ENCODE measurements at places on chromosomes 16 and 17.

DNA sequence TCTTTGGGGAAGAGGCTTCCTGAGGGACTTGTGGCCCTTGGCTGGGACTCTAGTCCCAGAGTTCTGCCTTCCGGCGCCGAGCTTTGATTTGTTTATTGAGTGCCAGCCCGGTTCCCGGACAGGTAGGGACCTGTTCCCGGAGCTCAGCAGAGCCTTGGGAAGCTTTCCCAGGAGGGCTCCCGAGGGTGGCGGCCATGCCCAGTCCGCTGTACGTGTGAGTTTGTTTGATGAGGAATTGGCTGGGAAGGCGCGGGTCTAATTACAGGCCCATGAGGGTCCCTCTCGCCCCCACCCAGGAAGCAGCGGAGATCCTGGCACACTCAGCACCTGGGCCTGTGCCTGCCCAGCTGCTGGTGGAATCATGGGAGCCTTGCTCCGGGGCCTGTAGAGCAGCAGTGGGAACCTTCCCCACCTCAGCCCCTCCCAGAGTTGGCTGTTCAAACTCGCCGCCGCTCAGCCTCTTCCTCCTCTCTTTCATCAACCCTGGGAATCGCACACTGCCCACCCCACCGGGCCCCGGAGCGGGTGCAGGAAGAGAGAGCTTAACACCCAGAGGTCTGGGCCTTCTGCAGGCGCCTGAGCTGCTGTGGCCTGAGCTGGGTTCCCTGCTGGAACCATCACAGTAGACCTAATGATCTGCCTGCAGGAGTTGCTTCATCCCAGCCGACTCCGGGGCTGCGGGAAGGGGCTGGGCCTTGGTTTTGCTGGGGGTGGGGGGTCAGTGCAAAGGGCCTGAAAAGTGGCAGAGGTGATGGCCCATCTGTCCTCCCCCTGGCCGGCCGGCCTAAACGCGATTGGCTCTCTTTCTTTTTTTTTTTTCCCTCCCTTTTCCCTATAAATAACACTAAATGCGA is 313.7 kb downstream of the SEC14L1 start:
- no peak for DNase-seq

DNA sequence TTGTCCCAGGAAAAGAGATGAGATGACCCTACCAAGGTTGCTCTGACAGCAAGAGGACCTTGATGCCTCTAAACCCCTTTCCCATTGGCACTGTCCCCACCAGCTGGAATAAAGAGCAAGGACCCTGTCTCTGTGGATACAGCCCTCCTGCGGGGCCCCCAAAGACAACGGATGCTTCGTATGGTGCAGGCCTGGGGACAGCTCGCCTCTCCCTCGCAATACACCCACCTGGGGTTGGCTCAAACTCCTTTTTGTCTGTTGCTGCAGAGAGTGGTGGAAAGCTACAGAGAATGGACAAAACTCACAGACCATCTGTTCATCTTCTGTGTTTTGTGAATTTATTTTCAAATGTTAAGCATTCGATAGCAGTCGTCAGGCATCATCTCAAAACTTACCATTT is 27.6 kb upstream of the CACNG3 start:
- DNase-seq, result no peak

- DNase-seq, result no peak
These were observed 161.8 kb downstream of the RPTOR start for GRCh38 chr17:80706463-80706867.

- no peak for DNase-seq
These were observed 2.3 kb downstream of the NUDT16L1 start for GRCh38 chr16:4695473-4696171.

DNA sequence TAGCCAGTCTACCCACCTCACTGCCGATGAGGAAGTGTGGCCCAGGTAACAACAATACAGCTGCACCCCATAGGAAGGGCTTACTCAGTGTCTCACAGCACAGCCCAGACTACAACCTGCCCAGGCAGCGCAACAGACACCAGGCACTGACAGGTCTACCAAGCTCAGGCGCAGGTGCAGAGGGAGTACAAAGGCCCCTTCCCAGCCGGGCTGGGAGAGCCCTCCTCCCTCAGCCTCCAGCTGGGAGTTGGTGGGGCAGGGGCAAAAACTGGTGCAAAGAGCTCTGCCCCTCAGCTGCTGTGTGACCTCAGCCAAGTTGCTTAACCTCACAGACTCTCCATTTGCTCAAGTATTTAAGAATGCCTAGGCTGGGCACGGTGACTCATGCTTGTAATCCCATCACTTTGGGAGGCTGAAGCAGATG is 112.6 kb upstream of the LHX1 start:
- no peak for DNase-seq

DNA sequence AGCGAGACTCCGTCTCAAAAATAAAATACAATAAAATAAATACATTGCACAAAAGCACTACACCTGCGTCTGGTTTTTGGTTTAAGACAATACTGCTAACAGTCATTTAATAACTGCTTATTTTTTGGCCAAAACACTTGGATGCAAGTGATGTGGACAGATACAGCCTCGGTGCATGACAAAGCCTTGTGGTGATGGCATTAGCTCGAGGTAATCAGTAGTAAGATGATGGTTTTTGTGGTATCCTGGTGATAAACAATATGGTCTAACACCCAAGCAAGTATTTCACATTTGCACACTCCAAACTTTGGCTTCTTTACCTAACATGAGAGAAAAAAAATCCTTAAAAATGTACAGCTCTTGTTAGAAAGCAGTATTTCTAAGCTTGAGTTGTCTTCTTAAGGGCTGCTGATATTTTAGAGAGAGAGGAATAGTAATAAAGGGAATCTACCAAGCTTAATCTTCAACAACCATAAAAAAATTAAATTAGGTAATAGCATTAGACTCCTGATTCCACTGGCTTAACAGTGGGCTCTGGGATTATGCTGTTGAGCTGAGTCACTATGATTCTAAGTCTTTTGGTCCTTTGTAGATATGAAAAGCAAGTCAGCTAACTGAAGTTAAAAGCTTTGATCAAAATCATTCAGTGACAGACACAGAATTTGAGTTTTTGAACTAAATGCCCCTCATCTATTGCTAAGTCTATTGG is 111.1 kb downstream of the VPS53 start:
- DNase-seq, result no peak

- DNase-seq, result no peak
These were observed 1.6 kb upstream of the CCL13 start for GRCh38 chr17:34354637-34355036.

DNA sequence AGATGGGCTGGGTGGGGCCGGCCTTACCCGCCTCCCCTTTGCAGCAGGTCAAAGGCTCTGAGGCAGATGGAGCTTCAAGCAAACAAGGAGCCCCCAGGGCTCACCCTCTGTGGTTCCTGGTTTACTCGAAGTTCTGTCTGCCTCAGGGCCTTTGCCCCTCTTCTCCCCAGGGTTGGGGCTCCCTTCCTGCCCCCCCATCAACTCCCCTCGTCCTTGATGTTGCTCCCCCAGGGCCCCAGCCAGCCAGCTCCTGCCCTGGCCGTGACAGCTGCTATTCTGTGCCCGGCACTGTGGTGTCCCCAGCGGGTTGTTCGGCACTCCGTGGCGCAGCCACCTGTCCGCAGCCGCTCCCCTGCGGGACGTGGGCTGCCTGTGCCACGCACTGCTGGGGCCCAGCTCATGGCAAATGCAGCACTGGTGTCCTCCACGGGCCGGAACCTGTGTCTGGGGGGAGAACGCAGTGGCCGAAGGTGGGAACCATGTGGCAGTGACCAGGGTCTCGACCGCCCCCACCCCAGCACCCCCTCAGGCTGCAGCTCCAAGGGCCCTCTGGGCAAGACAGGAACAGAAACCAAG is 4.3 kb upstream of the METRN start:
- DNase-seq, result no peak

DNA sequence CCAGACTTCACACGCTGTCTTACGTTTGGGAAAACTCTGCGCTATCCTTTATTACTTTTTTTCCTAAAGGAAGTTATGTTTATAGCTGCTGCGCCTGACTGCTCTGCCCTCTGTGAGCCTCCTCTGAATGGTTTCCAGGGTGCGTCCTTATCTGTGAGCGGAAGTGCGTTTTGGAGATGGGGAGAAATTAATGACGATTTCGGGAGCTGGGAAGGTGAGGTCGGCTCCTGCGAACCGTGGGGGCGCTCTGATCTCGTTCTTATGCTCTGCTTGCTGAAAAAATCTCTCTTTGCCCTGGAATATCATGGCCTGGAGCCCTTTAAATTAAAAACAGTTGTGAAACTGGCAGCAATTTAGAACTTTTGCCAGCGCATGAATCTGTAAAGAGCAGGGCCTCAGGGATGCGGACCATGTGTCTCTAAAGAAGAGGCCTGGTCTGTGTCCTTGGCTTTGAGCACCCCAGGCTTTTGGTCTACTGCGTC is 135.7 kb upstream of the ZFHX3 start:
- DNase-seq, result no peak

- no peak for DNase-seq
These were observed 149.9 kb downstream of the RGS9 start for GRCh38 chr17:65287040-65287439.

DNA sequence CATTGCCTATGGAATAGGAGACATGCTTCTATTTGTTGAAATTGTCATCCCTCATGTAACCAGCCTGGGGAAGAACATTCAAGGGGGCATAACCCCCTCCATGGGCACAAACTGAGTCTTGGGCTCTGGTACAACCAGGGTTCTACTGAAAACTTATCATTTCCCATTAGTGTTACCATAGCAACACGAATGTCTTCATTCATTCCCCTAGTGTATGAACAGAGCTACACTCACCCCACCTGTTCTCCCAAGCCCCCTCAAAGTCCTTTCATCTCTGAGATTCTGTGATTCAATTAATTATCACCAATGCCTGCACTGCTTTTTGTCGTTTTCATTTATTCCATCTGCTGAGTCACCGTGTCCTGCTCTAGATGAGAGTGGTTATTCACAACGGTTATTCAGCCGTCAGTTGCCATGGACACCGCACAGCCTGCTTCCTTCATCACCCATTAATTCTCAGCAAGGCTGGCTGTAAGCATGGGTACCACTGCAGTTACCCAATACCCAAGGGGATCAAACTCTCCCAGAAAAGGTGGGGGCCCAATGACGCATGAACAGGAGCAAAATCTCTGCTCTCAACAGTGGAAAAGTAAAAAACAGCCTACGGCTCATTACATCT is 1.6 kb upstream of the GAST start:
- peak; percentile 73 for DNase-seq

GRCh38 chr17:15197229-15197628 is 67.9 kb downstream of the PMP22 start:
- DNase-seq, result no peak

DNA sequence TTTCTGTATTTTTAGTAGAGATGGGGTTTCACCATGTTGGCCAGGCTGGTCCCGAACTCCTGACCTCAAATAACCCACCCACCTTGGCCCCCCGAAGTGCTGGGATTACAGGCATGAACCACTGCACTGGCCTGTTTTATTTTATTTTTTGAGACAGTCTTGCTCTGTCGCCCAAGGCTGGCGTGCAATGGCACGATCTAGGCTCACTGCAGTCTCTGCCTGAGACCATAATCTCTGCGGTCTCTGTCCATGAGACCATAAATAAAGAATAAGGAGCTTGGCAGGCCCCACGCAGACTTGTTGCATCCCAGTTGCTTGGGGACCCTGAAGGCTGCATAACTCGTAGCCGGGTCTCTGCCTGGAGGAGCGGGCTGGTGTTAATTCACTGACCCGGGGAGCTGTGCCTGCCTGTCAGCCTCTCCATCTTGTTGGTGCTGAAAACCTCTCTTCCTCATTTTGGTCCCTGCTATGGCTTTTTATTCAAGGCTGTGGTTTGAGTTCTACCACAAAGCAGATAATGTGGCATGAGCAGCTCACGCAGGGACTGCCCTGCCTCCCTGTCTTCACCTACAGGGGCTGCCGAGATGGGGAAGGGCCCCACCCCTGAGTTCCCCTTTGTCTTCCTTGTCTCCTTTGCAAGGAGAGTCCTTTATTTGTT is 82.1 kb downstream of the MSI2 start:
- no peak for DNase-seq

- DNase-seq, result peak; percentile 26
These were observed 1.8 kb downstream of the MMP15 start for GRCh38 chr16:58027161-58027915.

DNA sequence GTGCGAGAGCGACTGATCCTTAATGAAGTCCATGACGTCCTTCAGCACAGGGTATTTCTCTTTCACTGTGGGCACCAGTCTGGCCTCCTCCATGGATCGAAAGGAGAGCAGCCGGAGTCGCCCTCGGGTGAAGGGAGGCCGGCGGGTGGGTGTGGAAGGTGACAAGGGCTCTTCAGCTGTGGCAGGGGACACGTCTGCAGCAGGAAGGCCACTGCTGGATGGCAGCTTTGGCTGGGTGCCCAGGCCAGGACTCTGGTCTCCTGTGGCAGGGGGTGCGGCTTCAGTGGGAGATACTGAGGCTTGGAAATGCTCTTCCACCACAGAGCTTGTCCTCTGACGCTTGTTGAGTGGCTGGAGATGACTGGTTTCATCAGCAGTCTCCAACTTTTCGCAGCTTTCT is 78.5 kb downstream of the ZZEF1 start:
- no peak for DNase-seq

DNA sequence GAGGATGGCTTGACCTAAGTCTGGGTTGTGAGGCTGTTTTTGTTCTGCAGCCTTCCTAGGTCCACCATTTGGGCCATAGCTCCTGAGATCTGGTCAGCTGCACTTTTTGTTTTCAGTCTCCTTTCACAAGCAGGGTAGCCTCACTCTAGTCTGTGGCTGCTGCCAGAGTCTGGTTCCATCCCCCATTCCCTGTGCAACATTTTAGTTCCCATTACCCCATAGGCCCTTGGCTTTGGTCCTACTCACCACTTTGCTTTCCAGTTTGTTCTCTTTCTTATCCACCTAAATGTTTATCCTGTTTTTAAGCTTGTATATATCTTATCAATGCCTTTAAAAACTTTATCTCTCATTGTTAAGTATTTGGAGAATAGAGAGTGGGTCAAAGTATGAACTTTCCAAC is 6.5 kb upstream of the XYLT2 start:
- DNase-seq, result no peak

DNA sequence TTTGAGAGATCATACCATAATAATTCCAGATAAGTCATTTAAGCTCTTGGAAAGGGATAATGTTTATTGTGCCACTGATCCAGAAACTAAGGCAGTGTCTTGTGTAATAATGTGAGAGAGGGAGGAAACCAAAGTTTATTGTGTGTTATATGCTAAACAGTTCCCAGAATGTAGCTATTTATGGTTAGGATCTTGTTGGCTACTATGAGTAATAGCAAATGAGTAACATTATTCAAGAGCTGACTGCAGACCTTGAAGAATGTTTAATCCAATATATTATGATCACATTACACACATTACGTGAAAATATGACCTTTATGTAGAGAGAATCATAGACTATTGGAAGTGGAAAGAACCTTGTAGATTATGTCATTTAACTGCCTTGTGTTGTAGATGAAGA is 139.5 kb downstream of the BCAS3 start:
- DNase-seq, result peak; percentile 3

All from dermis blood vessel endothelial cell (primary cell).